COR-L47 (cell line): ENCODE measurements at places on chromosomes 1 and 21.

- no peak for DNase-seq
Measured at GRCh38 chr1:178541829-178542553, 29.1 kb downstream of the TEX35 start.

- DNase-seq = no peak
Measured at GRCh38 chr21:46089285-46089684, 8.6 kb upstream of the COL6A2 start.

GRCh38 chr1:39398278-39399021, 93.0 kb upstream of the BMP8A start:
- DNase-seq = no peak

GRCh38 chr1:169838942-169839341, 44.2 kb upstream of the METTL18 start:
- no peak for DNase-seq

GRCh38 chr1:176789571-176790090, 326.7 kb downstream of the PAPPA2 start:
- no peak for DNase-seq

- DNase-seq = no peak
Measured at GRCh38 chr1:29550119-29550841, 314.0 kb downstream of the PTPRU start.
